ENCODE measurements at places on chromosomes 1 and 21.

GRCh38 chr1:206001476-206001888 lies 1.7 kb downstream of the RAB7B start:
- DNase-seq: no peak

DNA sequence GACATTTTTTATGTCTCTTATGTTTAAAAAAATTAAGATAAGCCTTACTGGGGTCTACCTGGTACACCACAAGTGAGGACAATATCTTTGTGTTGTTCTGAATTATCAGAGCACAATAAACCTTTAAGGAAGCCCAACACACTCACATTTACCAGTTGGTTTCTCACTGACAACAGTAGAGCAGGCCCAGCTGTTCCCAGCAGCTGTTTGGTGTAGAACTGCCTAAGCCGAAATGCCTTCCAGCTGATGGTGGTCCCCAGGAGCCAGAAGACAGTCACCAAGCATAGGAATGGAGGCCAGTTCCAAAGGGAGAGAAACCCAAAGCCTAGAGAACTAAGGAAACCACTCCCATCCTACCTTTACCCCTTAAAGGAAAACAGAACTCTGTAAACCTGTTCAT lies 428.6 kb upstream of the CAMK1G start:
- DNase-seq: no peak

- no peak for DNase-seq
These were observed 28.6 kb downstream of the PUM1 start for GRCh38 chr1:31036749-31037500.

DNA sequence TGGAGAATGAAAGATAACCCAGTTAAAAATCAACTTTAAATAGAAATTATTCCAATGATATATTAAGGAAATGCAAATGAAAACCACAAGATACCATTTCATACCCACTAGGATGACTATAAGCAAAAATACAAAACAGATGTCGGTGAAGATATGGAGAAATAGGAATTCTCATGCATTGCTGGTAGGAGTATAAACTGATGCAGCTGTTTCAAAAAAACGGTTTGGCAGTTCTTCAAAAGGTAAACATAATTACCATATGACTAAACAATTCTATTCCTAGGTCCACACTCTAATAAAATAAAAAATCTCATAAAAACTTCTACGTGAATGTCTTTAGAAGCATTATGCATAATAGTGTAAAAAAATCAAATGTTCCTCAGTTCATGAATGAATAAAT lies 763.3 kb upstream of the BRINP3 start:
- no peak for DNase-seq

- DNase-seq: no peak
These were observed 81.8 kb downstream of the NOTCH2 start for GRCh38 chr1:119987686-119988085.

DNA sequence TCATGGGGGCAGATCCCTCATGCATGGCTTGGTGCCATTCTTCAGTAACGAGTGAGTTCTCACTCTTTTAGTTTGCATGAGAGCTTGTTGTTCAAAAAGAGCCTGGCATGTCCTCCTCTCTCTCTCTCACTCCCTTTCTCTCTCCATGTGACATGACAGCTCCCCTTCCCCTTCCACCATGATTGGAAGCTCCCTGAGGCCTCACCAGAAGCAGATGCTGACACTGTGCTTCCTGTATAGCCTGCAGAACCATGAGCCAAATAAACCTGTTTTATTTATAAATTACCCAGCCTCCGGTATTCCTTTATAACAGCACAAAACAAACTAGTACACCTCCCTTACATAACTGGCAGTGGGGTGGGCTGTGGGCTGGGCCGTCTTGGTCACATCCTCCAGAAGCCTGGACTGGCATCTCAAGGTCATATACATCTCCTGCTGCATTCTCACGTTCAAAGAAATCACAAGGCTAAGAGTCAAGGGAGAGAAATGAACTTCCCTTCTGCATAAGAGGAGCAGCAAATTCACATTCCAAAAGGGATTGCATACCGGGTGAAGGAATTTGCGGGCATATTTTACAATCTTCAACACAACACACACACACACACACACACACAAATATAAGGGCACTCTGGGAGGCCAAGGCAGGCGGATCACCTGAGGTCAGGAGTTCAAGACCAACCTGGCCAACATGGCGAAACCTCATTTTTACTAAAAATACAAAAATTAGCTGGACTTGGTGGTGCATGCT lies 2.3 kb upstream of the CCSAP start:
- no peak for DNase-seq

GRCh38 chr1:109631513-109632505 lies 12.2 kb downstream of the AMPD2 start:
- DNase-seq: no peak

DNA sequence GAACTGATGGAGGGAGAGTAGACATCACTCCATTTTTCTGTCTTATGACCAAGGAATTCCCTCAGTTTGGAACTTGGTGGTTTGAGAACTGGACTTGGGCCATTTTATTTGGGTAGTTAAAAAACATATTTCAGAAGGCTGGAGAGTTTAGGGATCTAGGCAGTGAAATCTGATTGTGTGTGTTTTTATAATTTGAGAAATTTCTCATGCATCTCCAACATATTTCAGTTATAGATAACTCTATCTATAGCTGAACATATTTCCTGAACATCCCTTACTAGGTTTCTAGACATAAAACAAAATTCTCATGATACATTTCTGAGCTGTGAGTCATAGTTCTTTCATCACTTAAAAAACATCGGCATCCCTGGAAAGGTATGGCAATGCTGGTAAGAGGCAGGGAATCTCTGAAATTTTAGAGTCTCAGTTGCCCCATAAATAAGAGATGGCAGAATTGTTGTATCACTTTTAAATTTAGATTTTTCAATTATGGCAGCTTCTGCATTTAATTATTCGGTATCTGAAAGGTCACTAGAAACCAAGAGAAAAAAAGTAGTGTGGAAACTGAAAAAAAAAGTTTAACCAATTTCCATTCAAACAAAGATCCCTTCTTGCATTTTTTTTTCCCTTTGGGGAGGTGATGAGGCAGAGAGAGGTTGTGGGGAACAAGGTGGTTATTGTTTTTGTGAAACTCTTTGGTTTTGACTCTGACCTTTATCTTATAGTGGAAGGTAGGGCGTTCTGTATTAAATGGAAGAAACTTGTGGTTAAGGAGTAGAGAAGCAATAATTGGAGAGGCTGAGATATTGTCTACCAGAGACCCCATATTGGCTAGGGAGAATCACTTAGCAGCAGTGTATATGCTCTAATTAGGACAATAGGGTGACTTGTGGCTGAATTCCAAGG lies 102.9 kb downstream of the FASLG start:
- no peak for DNase-seq
